Karpas-422 (cell line): ENCODE measurements at places on chromosomes 3 and 15.
A peak's percentile ranks its signal among the peaks of the same experiment; 100 is the strongest.

DNA sequence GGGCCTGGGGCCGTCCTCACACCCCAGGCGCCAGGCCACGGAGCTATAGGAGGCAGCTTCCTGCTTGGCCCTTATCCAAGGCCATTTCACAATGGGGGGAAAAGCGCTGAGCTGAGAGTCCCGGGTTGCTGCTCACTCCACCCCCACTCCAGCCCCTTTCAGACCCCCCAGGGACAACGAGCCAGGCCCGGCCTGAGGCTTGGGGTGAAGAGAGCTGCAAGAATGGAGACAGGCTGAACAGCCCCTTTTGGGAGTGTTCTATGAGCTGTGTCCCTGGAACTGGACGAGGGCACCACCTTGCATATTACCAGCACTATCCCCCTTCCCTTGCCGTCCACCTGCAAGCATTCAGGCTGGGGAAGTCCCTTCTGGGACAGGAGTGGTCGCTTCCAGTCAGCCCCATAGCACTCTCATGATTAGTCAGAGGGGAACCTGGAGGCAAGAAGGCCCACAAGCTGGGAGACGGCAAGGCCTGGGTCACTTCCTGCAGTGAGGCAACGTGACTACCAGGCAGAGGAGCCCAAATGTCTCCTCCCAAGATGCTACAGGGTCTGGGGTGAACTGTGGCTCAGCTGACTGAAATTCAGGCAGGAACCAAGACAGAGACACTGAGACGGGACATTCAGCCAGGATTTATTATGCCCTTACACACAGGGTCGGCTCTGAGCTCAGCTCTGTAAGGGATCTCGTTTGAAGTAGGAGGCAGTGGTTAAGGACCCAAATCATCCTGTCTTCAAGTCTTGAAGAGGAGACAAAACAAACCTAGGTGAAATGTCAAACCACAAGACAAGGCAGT, 8.6 kb upstream of the SRP14 start:
- H3K27ac ChIP-seq, result no peak overlapping the region
- no peaks in the 10 kb centered on the region for H3K27me3 ChIP-seq
- peaks cover 14% of the 10 kb centered on the region for H3K4me1 ChIP-seq
- H3K36me3 ChIP-seq, result no peaks in the 10 kb centered on the region
- no peak overlapping the region for H3K4me3 ChIP-seq

DNA sequence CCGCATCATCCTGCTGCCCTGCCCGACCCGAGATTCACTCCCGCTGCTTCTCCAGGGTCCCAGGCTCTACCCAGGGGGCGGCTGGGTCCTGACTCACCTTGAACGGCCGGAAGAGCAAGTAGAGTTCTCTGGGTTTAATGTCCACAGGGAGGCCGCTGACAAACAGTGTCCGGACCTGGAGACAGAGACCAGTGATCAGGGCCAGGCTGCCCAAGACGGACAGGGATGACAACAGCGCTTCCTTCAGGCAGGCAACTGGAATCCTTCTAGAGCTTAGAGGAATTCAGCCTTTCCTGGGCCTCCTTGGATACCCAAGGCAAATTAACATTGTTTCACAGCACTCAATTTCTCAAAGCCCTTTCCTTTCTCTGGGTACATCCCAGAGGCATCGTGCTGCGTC, 23.9 kb downstream of the RBPMS2 start:
- H3K27ac ChIP-seq, result no peak overlapping the region
- no peaks in the 10 kb centered on the region for H3K36me3 ChIP-seq
- peaks cover 34% of the 10 kb centered on the region for H3K4me1 ChIP-seq
- H3K27me3 ChIP-seq, result no peaks in the 10 kb centered on the region
- no peak overlapping the region for H3K4me3 ChIP-seq

- H3K36me3 ChIP-seq, result peaks cover 4% of the 10 kb centered on the region
- no peaks in the 10 kb centered on the region for H3K27me3 ChIP-seq
- no peak overlapping the region for H3K4me3 ChIP-seq
- no peak overlapping the region for H3K27ac ChIP-seq
- H3K4me1 ChIP-seq, result peaks cover 10% of the 10 kb centered on the region
- DNase-seq, result peak; percentile 76
These were observed 11.7 kb upstream of the SEMA3B start for GRCh38 chr3:50256978-50257890.

DNA sequence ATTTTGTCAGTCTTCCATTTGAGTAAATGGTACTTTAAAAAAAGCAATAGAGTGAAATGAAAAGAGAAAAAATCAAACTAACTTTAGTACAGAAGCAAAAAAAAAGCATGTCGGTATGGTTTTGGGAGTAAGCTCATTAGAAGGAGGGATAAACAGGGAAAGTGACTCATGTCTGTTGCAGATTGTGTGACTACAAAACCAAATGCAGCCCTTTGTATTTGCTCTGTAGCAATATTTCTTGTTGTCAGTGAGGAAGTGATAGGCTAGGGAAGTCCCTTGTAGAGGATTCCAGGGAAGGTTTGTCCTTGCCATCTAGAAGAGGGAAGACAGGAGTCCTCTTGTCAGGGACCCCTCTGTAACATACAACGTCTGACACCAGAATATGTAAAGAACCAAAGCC, 150.5 kb upstream of the POU1F1 start:
- no peak overlapping the region for H3K27ac ChIP-seq
- H3K4me3 ChIP-seq, result no peak overlapping the region
- H3K4me1 ChIP-seq, result no peaks in the 10 kb centered on the region
- H3K36me3 ChIP-seq, result no peaks in the 10 kb centered on the region
- DNase-seq, result no peak

GRCh38 chr15:26771578-26772153, 1.2 kb downstream of the GABRB3 start:
- no peaks in the 10 kb centered on the region for H3K36me3 ChIP-seq
- H3K27ac ChIP-seq, result no peak overlapping the region
- no peak overlapping the region for H3K4me3 ChIP-seq
- DNase-seq, result no peak
- H3K4me1 ChIP-seq, result no peaks in the 10 kb centered on the region
- H3K27me3 ChIP-seq, result no peaks in the 10 kb centered on the region

GRCh38 chr3:77081240-77081661, 41.4 kb downstream of the ROBO2 start:
- no peaks in the 10 kb centered on the region for H3K36me3 ChIP-seq
- DNase-seq, result no peak
- H3K4me3 ChIP-seq, result no peak overlapping the region
- peaks cover 5% of the 10 kb centered on the region; the same call in 1 of the 2 replicates for H3K4me1 ChIP-seq
- H3K27ac ChIP-seq, result no peak overlapping the region
- H3K27me3 ChIP-seq, result no peaks in the 10 kb centered on the region

- no peaks in the 10 kb centered on the region for H3K36me3 ChIP-seq
- no peak overlapping the region for H3K4me3 ChIP-seq
- DNase-seq, result no peak
These were observed 1.2 kb downstream of the SPINT1 start for GRCh38 chr15:40845036-40845435.

DNA sequence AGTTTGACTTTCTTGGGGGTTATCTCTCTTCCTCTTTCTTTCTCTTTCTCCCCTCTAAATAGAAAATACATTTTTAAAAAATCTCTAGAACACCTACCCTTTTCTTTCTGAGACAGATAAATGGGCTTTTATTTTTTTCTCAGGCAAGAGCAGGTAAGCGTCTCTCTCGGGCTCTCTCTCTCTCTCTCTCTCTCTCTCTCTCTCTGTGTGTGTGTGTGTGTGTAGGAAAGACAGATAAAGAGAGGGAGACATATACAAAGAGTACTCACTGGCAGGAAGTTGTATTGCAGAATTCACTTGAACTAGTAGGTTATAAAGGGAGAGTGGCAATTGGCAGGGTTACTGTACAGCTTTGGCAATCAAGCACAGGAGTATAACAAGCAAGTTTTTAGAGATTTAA, 118.1 kb upstream of the LSAMP start:
- H3K36me3 ChIP-seq, result no peaks in the 10 kb centered on the region
- H3K4me1 ChIP-seq, result no peaks in the 10 kb centered on the region
- H3K4me3 ChIP-seq, result no peak overlapping the region
- no peaks in the 10 kb centered on the region for H3K27me3 ChIP-seq
- H3K27ac ChIP-seq, result no peak overlapping the region

DNA sequence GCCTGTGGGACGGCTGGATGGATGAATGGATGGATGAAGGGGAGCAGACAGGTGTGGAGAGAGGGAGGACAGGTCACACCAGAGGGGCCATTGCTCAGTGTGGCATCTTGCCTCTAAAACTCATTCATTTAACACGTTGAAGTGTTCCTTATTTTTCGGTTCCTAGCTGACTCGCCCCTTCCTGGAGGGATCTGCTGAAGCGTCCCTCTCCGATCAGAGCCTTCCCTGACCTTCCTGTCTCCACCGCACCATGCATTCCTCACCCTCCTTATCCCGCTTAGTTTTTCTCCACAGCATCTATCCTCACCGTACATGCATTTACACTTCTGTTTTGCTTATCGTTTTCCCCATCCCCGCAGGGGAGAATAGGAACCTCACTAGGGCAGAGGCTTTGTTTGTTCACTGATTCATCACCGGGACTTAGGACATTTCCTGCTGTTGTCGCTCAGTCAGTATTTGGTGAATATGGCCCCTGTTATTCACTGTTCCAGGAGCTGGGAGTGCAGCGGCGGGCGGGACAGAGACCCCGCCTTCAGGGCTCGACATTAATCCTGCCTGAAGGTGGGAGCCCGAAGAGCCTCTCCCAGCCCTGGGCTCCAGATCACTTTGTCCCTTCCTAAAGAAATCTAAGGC, 32.0 kb downstream of the FOXL2 start:
- H3K4me1 ChIP-seq, result peaks cover 5% of the 10 kb centered on the region
- H3K36me3 ChIP-seq, result no peaks in the 10 kb centered on the region
- no peaks in the 10 kb centered on the region for H3K27me3 ChIP-seq
- peak; percentile 37 for DNase-seq
- H3K4me3 ChIP-seq, result peak overlapping the region; percentile 81

DNA sequence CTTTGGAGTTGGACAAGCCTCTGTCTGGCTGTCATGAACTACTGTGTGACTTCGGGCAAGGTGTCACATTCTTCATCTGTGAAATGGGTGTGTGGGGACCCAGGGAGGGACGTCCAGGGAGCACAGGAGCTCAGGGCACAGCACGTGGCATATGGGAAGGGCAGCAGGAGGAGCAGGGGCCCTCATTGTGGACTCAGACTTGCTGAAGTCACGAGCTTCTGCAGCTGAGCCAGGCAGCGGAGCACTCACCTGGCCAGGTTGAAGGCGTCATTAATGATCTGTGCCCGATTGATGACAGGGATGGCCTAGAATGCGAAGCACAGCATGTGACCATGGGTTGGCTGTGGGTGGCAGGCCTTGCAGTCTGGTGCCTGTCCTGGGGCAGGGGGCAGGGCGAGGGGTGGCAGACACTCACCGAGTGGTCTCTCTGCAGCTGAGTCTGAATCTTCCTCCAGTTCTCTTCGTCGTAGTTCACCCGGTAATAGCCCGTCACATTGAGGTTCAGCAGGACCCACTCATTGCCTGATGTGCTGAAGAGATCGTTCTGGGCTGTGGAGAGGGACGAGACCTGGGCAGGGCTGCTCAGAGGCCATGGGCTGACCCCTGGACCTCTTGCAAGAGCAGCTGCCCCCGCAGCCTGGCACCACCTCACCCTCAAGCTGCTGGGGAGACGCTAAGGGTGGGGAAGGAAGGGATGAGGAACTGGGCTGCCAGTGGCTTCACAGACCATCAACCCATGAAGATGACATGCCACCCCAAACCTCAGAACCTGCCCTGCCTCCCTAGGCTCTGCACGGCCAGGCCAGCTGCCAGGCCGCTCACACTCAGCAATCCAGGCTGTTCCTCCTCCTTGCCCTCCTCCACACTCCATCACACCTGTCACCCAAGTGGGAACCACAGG, 15.4 kb downstream of the ANPEP start:
- no peaks in the 10 kb centered on the region for H3K27me3 ChIP-seq
- no peak overlapping the region for H3K27ac ChIP-seq
- H3K36me3 ChIP-seq, result no peaks in the 10 kb centered on the region
- no peak overlapping the region for H3K4me3 ChIP-seq

DNA sequence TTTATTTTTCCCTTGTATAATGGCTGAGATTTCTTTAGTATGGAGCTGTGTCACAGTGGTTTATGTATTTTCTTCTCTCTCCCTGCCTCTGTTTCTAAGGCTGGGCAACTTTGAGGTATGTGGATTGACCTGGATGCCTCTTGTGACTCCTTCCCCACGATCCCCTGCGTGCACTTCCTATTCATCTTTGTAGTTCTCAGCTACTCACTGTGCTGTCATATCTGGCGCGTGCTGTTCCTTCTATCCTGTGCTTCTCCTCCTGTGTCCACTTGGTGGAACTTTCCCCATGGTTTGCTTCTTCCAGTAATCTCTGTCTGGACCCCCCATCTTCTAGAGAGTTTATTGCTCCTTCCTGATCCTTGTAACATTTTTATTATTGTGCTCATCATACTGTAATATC, 97.3 kb downstream of the AKAP13 start:
- peaks cover 100% of the 10 kb centered on the region for H3K4me1 ChIP-seq
- no peak overlapping the region for H3K4me3 ChIP-seq
- no peaks in the 10 kb centered on the region for H3K27me3 ChIP-seq
- no peak for DNase-seq

- H3K27me3 ChIP-seq, result peaks cover 2% of the 10 kb centered on the region; the same call in 1 of the 2 replicates
- DNase-seq, result peak; percentile 75
- peaks cover 40% of the 10 kb centered on the region for H3K4me1 ChIP-seq
- H3K4me3 ChIP-seq, result peak overlapping the region; percentile 69
- 0 out of 2 replicates have a peak, but pooled peaks cover 5% of the 10 kb centered on the region for H3K36me3 ChIP-seq
- H3K27ac ChIP-seq, result no peak overlapping the region
These were observed 612 bp upstream of the TBL1XR1 start for GRCh38 chr3:177197727-177198460.

DNA sequence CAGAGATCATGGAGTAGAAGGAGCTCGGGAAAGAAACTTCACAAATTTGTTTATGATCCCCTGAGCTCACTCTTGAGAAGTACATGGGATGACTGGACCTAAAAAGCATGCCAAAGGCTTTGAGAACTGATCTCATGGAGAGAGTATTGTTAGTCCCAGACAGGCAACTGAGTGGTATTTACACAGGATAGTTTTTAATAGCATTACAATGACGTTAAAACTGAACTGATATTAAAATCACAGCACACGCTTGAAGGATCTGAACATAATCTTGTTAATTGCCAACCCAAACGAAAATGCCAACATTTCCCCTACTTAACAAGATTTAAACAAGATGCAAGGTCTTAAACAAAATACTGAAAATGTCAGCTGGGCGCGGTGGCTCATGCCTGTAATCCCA, 113.2 kb upstream of the NLGN1 start:
- H3K36me3 ChIP-seq, result no peaks in the 10 kb centered on the region
- no peak overlapping the region for H3K4me3 ChIP-seq
- H3K4me1 ChIP-seq, result no peaks in the 10 kb centered on the region
- H3K27ac ChIP-seq, result no peak overlapping the region
- H3K27me3 ChIP-seq, result no peaks in the 10 kb centered on the region
- no peak for DNase-seq

- DNase-seq, result no peak
- no peak overlapping the region for H3K27ac ChIP-seq
- H3K4me3 ChIP-seq, result no peak overlapping the region
These were observed 13.8 kb downstream of the CORO2B start for GRCh38 chr15:68592544-68592943.

GRCh38 chr3:190322604-190323245, 479 bp upstream of the CLDN1 start:
- no peaks in the 10 kb centered on the region for H3K4me1 ChIP-seq
- no peaks in the 10 kb centered on the region for H3K27me3 ChIP-seq
- no peaks in the 10 kb centered on the region for H3K36me3 ChIP-seq
- no peak for DNase-seq

- peak overlapping the region; percentile 97 for H3K27ac ChIP-seq
- peaks cover 77% of the 10 kb centered on the region for H3K4me1 ChIP-seq
- H3K36me3 ChIP-seq, result no peaks in the 10 kb centered on the region
- peak; percentile 60 for DNase-seq
- peak overlapping the region; percentile 31 for H3K4me3 ChIP-seq
- no peaks in the 10 kb centered on the region for H3K27me3 ChIP-seq
These were observed 221.1 kb upstream of the TLE3 start for GRCh38 chr15:70318594-70319465.
